ENCODE measurements at places on chromosomes 16 and 17. TPM values are rescaled to one million over a fixed set of nuclear protein-coding genes. Genes with fewer than 3 reads are reported as not detected.

GRCh38 chr16:70688246-70688742 lies 2.4 kb upstream of the MTSS2 start:
- DNase-seq = peak; percentile 76
- H3K36me3 ChIP-seq = no peaks in the 10 kb centered on the region
- peak overlapping the region; percentile 97 for H3K27ac ChIP-seq
- H3K27me3 ChIP-seq = no peaks in the 10 kb centered on the region
- H3K4me1 ChIP-seq = peaks cover 60% of the 10 kb centered on the region

DNA sequence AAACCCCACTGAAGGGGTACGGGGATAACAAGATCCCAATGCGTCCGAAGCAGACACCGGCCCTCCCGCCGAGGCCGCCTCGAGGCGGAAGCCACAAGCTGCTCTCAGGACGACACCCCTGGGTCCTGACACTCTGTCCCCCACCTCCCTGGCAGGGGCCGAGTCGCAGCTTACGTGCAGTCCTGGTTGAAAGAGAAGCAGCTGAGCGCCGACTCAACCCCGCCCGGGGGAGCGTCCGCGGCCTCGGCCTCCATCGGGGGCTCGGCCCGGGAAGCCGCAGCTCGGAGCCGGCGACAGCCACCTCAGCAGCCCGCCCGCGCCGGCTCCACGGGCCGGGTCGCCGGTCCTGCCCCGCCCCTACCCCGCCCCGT lies at the start of gene WIPI1:
WIPI1 (minus strand) TSS at position 329 of the 371 bp plus-strand sequence; CDS start at position 254, 75 bp downstream.
- H3K27me3 ChIP-seq = no peaks in the 10 kb centered on the region
- H3K4me1 ChIP-seq = no peaks in the 10 kb centered on the region
- no peak for DNase-seq
- H3K27ac ChIP-seq = peak within 1 kb of the TSS; percentile 97

- H3K4me1 ChIP-seq = no peaks in the 10 kb centered on the region
- H3K27ac ChIP-seq = peak overlapping the region; percentile 93
- peak overlapping the region; percentile 71 for H3K4me3 ChIP-seq
- no peaks in the 10 kb centered on the region for H3K36me3 ChIP-seq
- DNase-seq = peak; percentile 47
- no peaks in the 10 kb centered on the region for H3K27me3 ChIP-seq
Measured at GRCh38 chr16:30609002-30609925, 925 bp downstream of the ZNF689 start.

The TP53TG3 gene
- not detected for total RNA-seq

Measured in uterus (tissue), 4 donors.